ENCODE measurements at places on chromosomes 7 and 10. TPM values are rescaled to one million over a fixed set of nuclear protein-coding genes. Genes with fewer than 3 reads are reported as not detected.

GRCh38 chr7:74584160-74584954 is 73.2 kb upstream of the GTF2I start:
- no peak for DNase-seq

GRCh38 chr7:17105701-17106100 is 192.8 kb upstream of the AHR start:
- no peak for DNase-seq

GRCh38 chr7:151491859-151492258 is 27.8 kb downstream of the RHEB start:
- no peak for DNase-seq

- DNase-seq = no peak
Measured at GRCh38 chr7:75866114-75866488, 12.7 kb upstream of the RHBDD2 start.

DNA sequence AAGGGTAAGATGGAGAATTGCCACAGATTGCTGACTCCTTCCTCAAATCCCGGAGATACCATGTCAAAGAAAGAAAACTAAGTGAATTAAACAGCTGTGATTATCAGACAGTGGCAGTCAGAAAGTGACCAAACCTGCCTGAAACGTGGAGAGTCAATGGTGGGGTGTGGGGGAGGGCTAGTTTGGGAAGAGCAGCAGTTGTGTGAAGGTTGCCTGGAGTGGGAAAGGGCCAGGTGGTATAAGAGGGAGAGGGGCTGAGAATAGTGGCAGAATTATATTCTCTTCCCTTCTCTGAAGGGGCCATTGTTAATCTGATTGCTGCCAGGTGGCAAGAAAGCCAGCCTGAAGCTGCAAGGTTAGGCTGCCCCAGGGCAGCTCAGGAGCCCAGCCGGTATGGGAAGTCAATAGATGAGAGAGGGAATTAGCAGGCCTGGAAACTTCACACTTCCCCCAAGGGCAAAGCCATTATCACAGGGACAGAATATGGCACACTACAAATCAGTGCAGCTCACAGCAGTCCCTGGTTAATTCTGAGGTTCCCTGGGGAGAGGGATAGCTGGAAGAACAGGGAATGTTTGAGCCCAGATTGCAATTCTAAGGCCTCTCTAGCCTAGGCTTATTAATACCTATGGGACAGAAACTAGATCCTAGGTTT is 83.9 kb upstream of the ITGB1 start:
- DNase-seq = no peak

GRCh38 chr10:89183571-89183970 is 23.5 kb downstream of the CH25H start:
- no peak for DNase-seq

DNA sequence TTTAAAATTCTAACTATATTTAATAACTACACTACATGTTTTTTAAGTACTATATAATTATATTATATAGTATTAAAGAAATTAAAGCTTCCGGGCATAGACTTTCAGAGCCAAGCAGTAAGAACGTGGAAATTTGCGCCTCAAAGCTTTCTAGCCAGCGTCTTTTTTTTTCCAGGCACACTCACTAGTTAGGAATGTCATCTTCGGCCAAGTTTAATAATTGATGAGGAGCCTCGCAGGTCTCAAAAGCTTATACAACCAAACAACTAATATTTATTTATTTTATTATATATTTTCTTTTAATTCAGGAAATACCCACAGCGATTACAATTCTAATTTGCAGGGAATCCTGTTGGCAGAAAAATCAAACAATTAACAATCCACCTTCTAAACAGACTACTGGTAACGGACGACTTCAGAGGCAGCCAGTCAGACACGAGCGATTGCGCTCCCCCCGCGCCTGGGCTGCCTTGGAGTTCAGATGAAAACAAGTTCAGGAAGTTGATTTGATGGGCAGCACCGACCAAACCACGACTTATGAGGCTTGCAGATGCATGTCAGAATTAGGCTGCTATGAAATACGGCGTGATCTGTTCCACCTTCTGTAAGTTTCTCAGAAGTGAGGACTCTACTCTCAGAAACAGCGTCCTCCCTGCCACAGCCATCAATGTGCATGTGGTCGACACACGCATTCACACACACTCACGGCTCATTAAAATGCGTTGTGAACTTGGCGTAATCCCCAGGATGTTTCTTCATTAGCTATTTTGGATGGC is 431.8 kb upstream of the MGMT start:
- DNase-seq = no peak

DNA sequence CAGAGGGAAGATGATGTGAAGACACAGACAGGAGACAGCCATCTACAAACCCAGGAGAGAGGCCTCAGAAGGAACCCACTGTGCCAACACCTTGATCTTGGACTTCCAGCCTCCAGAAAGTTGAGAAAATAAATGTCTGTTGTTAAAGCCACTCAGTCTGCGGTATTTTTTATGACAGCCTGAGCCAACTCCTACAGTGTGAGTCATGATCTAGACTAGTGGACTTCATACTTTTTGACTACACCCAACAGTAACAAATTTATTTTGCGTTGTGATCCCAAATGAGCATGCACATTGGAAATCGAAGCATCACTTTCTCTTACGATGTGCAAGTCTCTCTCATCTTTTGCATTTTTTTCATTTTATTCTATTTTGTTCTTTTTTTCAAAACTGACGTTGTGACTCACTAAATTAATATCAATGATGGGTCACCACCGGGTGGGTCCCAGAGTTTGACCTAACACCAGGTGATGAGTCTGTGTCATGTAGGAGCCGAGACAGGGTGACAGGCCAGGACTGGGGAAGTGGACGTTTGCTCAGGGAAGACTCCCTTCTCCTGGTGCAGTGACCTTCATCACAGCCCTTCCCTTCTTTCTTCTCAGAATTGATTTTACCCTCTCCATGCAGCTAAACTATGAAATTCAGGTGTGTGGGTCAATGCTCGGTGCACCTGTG is 28.9 kb downstream of the PHYH start:
- DNase-seq = no peak

GRCh38 chr10:72311667-72312066 is 37.9 kb downstream of the DDIT4 start:
- DNase-seq = no peak

- DNase-seq = no peak
Measured at GRCh38 chr7:17319164-17320101, 21.0 kb downstream of the AHR start.

DNA sequence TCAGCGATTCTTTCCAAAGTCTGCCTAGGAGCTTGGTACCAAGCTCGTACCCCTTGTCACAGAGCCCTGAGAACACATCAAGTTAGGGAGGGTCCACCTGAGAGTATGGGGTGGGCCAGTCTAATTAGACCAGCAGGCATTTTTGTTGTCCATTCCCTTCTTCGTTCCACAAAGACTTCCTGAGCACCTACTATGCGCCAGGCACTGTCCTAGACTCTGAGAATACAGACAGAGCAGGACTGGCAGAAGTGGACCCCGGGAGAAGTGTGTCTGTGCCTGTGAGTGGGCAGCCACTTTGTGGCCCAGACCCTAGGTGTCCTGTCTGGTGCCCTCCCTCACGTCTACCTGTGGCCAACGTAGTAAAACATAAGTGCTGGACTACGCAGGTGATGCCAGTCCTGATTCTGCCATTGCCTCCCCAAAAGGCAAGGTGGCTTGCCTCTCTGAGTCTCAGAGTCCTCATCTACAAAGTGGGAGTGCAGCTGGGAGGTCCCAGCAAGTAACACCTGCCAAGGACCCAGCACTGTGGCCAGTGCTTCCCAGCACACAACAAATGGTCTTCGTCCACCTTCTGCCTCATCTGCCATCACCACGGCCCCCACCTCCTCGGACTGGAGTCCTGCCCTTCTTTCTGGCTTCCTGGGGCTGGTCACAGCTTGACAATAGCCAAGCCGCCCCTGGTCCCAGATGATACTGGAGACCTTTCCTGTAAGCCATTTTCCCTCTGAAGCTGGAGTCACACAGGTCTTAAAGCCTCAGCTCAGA is 54.3 kb upstream of the DUSP5 start:
- DNase-seq = peak; percentile 27

DNA sequence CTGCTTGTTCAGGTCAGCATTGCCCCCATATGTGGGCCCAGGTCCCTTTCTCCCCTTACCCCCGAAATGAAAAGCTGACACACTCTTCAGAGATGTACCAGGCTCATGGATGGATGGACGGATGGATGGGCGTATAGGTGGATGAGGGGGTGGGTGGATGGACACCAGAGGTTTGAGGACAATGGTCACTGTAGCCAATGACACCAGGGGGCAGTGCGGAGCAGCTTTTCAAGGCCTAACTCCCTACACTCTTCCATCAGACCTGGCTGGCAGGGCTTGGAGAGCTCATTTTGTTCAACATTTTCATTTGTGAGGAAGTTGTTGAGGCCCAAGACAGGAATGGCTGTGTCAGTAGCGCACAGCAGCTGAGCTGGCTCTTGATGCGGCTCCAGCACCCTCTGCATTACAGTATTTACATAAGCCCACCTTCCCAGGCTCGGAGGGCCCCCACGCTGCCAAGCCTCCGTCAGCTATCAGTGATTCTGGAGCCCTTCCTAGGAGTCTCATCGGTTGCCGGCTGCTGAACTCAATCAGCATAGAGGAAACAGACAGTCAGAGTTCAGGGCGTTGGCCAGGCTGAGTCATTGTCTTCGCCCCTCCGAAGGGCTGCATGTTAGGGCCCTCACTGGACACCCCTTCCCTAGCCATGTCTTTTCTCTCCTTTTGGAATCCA is 11.6 kb upstream of the FFAR4 start:
- DNase-seq = peak; percentile 85

SLC13A1 gene
- total RNA-seq = not detected

OR13A1 gene
- not detected for total RNA-seq

NDUFB2 gene
- 119 TPM for total RNA-seq

ASZ1 gene
- not detected for total RNA-seq

TET1 gene
- total RNA-seq = 10.4 TPM

PLEKHS1 gene
- total RNA-seq = 0.22 TPM

HOXA5 gene
- 20.1 TPM for total RNA-seq

ARMC3 gene
- total RNA-seq = 0.18 TPM
